ENCODE measurements at places on chromosomes 7 and 10.

GRCh38 chr10:27911539-27911938 lies 87.3 kb downstream of the ODAD2 start:
- no peak for DNase-seq

DNA sequence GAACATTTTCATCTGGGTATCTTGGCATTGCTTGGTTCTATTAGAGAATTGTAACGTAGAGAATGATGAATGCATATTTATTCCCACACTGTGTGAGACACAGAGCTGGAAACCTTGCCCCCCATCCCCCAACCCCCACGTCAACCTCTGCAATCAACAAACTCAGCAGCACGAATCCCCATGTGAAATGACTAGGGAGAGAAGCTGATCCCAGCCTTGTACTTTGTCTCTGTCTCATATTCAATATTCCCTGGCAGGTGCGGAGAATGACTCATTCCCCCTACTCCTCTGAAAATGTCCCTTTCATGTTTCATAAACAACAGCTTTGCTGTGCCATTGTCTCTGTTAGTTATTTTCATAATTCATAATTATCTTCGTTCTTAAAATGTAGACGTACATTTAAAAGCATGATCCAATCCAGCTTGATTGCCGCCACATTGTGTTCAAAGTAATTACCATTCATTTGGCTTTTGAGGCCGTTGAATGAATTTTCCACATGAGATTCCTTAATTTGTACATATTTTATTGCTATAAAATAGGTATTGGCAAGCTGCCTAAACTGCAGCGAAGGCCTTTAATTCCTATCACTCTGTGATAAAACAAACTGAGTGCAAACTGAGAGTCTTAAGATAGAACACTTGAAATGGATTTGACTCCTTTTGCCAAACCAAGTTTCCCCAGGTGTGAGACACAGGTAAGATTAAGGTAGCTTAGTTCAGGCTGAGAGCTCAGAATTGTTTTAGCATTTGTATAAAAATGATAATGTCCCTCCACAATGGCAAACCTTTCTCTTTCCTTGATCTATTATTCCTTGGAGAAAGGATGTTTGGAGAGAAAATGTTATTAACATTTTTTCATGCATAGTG lies 920.2 kb downstream of the TYW1 start:
- peak; percentile 50 for DNase-seq

GRCh38 chr10:13604357-13605040 lies 17.7 kb downstream of the PRPF18 start:
- no peak for DNase-seq

DNA sequence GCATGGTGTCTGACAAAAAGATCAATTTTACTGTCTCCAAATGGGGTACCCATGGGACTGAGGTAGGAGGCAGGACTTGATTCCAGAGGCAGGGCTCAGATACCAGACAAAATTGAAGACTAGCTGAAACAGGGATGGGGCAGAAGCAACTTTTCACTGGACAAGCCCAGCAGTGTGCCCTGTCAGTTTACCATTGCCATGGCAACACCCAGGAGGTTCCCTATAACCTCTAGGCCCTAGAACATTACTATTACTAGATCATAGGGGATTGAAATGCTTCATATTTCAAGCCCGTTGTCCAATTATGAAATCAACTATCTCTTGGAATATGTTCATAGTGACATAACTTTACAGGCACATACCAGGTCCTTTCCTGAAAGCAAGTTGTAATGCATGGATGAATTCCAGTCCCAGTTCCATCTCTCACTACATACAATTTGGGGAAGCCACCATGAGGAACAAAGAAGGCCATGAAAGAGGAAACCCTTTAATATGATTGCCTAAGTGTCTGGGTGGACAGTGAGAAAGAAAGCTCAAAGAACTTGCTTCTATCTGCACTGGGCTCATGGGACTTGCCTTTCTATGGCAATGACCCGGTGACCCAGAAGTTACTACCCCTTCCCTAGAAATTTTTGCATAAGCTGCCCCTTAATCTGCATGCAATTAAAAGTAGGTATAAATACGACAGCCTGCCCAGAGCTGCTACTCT lies 557.9 kb downstream of the KCNMA1 start:
- DNase-seq, result no peak

DNA sequence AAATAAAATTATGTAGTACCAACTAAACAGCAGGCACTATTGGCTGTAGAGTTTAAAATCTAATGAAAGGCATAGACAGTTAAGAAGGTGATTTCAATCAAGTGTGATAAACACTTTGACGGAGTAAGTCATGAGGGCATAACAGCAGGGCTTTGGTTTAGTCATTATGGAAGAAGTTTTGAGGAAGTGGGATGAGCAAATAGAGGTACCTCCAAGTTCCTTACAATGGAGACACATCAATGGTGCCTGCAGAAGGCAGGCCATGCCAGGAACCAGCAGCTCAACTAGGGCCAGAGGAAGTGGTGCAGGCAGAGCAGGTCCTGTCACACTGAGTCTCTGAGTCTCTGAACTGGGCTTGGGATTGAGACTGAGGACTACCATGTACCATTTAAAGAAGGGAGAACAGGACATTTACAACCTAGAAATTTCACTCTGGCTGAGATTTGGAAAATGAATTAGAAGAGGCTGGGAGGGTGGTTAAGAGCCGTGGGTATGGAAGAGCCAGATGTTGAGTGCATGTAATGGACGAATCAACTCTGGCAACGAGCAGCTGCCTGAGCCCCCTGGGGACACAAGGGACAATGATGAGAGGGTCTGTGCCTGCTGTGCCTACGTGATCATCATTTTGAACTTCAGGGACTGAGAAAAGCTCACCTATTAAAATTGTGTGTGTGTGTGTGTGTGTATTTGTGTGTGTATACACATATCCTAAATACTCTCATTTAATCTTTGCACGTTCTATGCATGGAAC lies 208.7 kb upstream of the POM121L12 start:
- DNase-seq, result no peak

- DNase-seq, result no peak
Observed at GRCh38 chr10:111323389-111323966, 246.6 kb downstream of the ADRA2A start.

Data from urothelium cell line (cell line).